ENCODE measurements at places on chromosomes 7 and 10.
A peak's percentile ranks its signal among the peaks of the same experiment; 100 is the strongest.

GRCh38 chr10:26291721-26292480 lies 75.3 kb downstream of the GAD2 start:
- DNase-seq, result no peak
- no peaks in the 10 kb centered on the region for H3K36me3 ChIP-seq
- no peaks in the 10 kb centered on the region for H3K27me3 ChIP-seq
- H3K4me1 ChIP-seq, result no peaks in the 10 kb centered on the region
- H3K4me3 ChIP-seq, result no peak overlapping the region
- H3K27ac ChIP-seq, result no peak overlapping the region

DNA sequence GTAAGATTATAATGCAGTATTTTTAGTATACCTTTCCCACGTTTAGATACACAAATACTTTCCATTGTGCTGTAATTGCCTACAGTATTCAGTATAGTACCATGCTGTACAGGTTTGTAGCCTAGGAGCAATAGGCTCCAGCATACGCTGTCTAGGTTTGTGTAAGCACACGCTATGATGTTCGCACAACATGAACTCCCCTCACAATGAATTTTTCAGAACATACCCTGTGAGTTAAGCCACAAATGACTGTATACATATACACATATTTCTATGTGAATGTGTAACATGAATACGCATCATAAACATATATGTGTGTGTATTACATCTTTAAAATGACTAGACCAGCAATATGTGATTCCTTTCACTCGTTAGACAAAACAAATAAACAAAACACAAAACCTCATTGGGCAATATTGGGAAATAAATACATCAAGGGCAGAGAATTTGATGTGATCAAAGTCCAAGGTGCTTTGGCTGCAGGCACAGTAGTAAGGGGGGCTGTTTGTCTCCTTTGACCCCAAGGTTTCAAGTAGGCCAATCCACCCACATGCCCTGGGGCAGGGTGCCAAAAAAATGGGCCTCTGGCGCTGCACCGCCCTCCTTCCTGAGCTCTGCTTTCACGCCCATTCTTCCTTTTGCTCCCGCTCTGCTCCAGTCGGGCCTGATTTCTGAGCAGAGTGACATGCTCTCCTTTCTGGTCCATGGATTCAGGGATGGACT lies 33.9 kb downstream of the CHN2 start:
- H3K27ac ChIP-seq, result no peak overlapping the region
- H3K27me3 ChIP-seq, result no peaks in the 10 kb centered on the region
- DNase-seq, result no peak
- H3K4me1 ChIP-seq, result no peaks in the 10 kb centered on the region
- no peak overlapping the region for H3K4me3 ChIP-seq

- H3K36me3 ChIP-seq, result no peaks in the 10 kb centered on the region
- H3K27me3 ChIP-seq, result no peaks in the 10 kb centered on the region
- H3K4me1 ChIP-seq, result no peaks in the 10 kb centered on the region
These were observed 85.4 kb downstream of the NEURL1 start for GRCh38 chr10:103578782-103579382.

GRCh38 chr10:120477743-120478141 lies 20.7 kb downstream of the PLPP4 start:
- H3K27me3 ChIP-seq, result no peaks in the 10 kb centered on the region
- no peaks in the 10 kb centered on the region for H3K36me3 ChIP-seq
- H3K4me3 ChIP-seq, result no peak overlapping the region
- H3K27ac ChIP-seq, result no peak overlapping the region

GRCh38 chr10:19941206-19941880 lies 125.1 kb downstream of the PLXDC2 start:
- H3K27me3 ChIP-seq, result no peaks in the 10 kb centered on the region
- H3K4me1 ChIP-seq, result peaks cover 1% of the 10 kb centered on the region
- no peaks in the 10 kb centered on the region for H3K36me3 ChIP-seq
- no peak for DNase-seq

DNA sequence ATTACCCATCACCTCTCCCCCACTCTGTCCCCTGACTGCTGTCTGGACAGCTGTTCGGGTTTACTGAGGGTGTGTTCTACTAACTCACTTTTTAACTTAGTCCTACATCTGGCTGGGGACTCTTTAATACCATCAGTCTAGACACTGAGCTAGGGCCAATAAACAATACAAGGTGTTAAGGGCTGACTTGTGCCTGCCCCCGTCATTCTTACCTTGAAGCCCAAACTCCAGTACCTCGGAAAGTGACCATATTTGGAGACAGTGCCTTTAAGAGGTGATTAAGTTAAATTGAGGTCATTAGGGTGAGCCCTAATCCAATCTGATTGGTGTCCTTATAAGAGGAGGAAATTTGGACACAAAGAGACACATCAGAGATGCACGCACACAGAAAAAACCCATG lies 35.7 kb downstream of the STEAP1B start:
- H3K27ac ChIP-seq, result no peak overlapping the region
- no peaks in the 10 kb centered on the region for H3K27me3 ChIP-seq
- no peaks in the 10 kb centered on the region for H3K36me3 ChIP-seq

- no peak overlapping the region for H3K27ac ChIP-seq
- no peak for DNase-seq
- no peaks in the 10 kb centered on the region for H3K36me3 ChIP-seq
- no peaks in the 10 kb centered on the region for H3K4me1 ChIP-seq
These were observed 280.2 kb upstream of the HGF start for GRCh38 chr7:82049891-82050533.

DNA sequence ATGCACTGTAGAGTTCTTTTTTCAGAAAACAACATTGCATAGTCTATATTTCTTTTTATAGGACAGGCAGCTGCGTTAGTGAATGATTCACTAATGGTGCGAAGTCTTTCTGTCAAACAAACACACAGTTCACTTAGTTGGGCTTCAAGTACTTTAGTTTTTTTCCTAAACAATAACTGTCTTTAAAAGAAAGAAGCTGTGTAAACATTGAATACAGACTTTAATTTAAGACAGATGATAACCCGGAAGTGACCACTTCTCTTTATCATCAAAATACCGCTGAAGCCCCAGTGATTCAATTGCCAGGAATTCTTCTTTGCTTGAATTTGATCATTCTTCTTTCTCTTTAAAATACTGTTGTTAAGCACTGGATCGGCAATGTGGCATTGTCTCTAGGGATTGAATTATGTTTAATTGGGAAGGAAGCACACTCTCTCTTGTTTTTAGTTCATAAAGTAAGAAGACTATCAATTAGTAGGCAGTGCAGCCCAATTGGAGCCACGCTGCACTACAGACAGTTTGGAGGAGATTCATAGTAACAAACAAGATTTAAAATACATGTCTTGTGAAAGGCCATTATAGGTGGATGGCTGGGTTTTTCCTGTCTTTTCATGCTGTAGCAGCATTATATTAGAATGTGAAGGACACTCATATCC lies 30.4 kb downstream of the CNTNAP2 start:
- DNase-seq, result no peak
- no peaks in the 10 kb centered on the region for H3K4me1 ChIP-seq
- no peak overlapping the region for H3K27ac ChIP-seq
- no peak overlapping the region for H3K4me3 ChIP-seq
- H3K27me3 ChIP-seq, result no peaks in the 10 kb centered on the region
- H3K36me3 ChIP-seq, result no peaks in the 10 kb centered on the region

- DNase-seq, result no peak
- no peak overlapping the region for H3K27ac ChIP-seq
- no peaks in the 10 kb centered on the region for H3K4me1 ChIP-seq
These were observed 778.5 kb downstream of the NRG3 start for GRCh38 chr10:82653244-82654155.

- no peaks in the 10 kb centered on the region for H3K4me1 ChIP-seq
- H3K27me3 ChIP-seq, result no peaks in the 10 kb centered on the region
- no peaks in the 10 kb centered on the region for H3K36me3 ChIP-seq
- H3K27ac ChIP-seq, result peak overlapping the region; percentile 49
- no peak overlapping the region for H3K4me3 ChIP-seq
- DNase-seq, result no peak
These were observed 58.1 kb downstream of the CAV1 start for GRCh38 chr7:116582806-116583444.

GRCh38 chr10:24850727-24851296 lies 101.6 kb downstream of the PRTFDC1 start:
- H3K27me3 ChIP-seq, result peaks cover 10% of the 10 kb centered on the region
- H3K27ac ChIP-seq, result no peak overlapping the region
- no peak overlapping the region for H3K4me3 ChIP-seq
- H3K36me3 ChIP-seq, result no peaks in the 10 kb centered on the region
- no peak for DNase-seq
